ENCODE measurements at places on chromosomes 1 and 21. TPM values are rescaled to one million over a fixed set of nuclear protein-coding genes. Genes with fewer than 3 reads are reported as not detected.

KCTD3 gene
- 72.0 TPM for polyA plus RNA-seq

- no peak for DNase-seq
These were observed 19.9 kb upstream of the SHCBP1L start for GRCh38 chr1:182972829-182973228.

DNA sequence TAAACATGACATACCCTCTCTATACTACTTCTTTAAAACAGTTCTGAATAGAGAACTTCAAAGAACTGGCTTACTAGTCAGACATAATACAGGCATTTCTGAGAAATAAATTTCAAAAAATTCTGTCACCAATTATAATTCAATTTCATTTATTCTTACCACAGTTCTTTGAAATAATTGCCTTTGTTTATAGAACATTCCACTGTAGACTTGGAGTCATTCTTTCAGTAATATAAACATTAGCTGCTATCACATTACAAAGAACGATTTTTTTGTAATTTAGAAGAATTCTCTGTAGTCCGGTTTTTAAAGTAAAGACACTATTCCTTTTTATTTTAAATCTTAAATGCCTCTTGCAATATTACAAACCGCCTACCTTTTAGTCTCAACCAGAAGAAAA lies 146.4 kb upstream of the COL11A1 start:
- DNase-seq, result no peak

DNA sequence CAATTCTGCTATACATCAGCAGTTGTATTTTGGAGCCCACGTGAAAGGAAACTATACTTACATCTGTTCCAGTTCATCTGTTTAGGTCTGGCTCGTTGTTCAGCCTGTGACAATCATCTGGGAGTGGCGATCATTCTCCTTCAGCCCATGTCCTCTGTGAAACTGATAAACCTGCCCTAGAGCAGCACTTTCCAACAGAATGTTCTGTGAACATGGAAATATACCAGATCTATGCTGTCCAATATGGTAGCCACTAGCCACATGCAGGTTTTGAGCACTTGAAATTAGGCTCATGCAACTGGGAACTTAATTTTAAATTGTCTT lies 24.5 kb upstream of the COQ8A start:
- no peak for DNase-seq

DNA sequence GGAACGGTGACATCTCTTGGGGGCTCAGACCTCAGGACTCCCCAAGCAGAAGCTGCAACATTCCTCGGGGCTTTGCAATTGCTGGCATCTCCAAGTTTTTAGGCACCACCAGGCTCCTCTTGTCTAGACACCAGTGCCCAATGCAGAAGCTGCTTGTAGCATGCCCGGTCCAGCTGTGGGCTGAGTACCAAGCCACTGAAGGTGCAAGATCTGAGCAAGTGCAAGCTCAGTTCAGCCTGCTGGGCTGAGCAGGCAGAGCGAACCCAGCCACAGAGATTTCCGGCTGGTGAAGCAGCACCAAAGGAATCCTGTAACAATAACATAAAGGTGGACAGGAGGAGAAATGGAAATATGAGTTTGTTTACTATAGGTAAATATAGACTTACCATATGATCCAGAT lies 995.4 kb upstream of the B3GALT2 start:
- no peak for DNase-seq

- DNase-seq, result no peak
These were observed 231.3 kb upstream of the PLXNA2 start for GRCh38 chr1:208475449-208475848.

- peak; percentile 95 for DNase-seq
These were observed 1.7 kb upstream of the JUN start for GRCh38 chr1:58785442-58786058.

GRCh38 chr1:68116643-68117235 lies 66.3 kb upstream of the DIRAS3 start:
- DNase-seq, result no peak

Measured in large intestine (tissue), 12 donors.